Hematopoietic multipotent progenitor cell (in vitro differentiated cells): ENCODE measurements at places on chromosomes 16 and 17.
A peak's percentile ranks its signal among the peaks of the same experiment; 100 is the strongest.

DNA sequence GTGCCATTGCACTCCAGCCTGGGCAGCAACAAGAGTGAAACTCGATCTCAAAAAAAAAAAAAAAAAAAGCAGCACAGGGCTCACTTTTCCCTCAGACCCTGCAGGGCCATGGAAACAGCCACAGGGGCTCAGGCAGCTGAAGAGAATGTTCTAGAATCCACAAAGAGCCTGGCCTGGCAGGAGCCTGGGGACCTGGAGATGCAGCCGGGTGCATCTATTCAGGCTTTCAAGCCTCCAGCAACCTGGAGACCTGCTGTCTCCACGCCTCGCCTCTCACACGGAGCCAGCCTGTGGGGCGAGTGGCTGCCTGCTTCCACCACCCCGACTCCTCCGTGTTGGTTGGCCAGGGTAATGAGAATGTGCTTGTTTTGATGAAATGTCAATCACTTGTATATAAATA is 44.0 kb upstream of the MEAK7 start:
- no peak for DNase-seq

DNA sequence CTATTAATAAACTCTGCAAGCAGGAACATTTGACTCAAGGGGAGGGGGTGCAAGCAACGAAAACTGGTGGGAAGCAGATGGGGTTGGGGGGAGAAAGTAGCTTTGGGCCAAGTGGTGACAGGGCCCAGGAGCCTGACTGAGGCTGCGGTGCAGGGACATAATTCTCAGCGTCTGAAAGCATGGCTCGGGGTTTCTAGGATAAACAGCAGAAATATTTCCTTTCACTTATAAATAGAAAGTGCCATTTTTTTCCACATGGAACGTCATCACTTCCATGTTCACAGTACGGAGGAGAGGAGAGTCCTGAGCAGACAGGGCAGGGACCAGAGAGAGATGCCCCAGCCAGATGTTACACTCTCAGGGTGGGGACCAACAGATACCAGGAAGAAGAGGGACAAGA is 197.1 kb downstream of the ZFHX3 start:
- no peak for DNase-seq

DNA sequence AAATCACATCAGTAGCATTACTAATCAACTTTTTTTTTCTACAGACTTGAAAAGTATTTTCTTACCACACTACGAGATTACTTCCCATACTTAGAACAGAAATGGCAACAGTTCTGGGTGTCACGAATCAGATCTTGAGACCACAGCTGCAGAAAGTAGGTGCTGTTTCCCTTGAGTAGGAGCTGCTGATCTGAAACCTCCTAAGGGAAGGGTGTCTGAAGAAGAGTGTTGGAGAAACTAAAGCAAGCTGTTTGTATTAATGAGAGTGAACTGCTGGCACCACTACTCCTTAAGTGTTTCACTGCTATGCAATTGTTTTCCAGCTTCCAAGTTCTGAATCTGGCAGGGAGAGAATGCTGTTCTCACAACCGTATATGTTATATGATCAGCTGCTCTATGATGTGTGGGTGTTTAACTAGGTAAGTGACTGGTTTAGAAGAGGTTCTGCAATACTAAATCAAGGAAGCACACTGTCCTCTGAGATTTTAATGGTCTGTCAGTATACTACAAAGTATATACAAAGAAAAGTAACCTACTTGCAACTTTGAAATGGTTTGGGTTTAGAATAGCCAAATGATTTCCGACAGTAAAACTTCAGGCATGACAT is 3.3 kb downstream of the ZNF652 start:
- DNase-seq: no peak

GRCh38 chr16:85149776-85150175 is 37.5 kb upstream of the CIBAR2 start:
- no peak for DNase-seq

GRCh38 chr17:79090443-79091225 is 16.0 kb downstream of the ENGASE start:
- DNase-seq: no peak

GRCh38 chr17:53924530-53925455 is 102.1 kb downstream of the KIF2B start:
- DNase-seq: no peak

GRCh38 chr16:2827831-2828520 is 2.1 kb upstream of the ZG16B start:
- DNase-seq: no peak

GRCh38 chr17:76014100-76014924 is 12.8 kb downstream of the EVPL start:
- peak; percentile 82 for DNase-seq

DNA sequence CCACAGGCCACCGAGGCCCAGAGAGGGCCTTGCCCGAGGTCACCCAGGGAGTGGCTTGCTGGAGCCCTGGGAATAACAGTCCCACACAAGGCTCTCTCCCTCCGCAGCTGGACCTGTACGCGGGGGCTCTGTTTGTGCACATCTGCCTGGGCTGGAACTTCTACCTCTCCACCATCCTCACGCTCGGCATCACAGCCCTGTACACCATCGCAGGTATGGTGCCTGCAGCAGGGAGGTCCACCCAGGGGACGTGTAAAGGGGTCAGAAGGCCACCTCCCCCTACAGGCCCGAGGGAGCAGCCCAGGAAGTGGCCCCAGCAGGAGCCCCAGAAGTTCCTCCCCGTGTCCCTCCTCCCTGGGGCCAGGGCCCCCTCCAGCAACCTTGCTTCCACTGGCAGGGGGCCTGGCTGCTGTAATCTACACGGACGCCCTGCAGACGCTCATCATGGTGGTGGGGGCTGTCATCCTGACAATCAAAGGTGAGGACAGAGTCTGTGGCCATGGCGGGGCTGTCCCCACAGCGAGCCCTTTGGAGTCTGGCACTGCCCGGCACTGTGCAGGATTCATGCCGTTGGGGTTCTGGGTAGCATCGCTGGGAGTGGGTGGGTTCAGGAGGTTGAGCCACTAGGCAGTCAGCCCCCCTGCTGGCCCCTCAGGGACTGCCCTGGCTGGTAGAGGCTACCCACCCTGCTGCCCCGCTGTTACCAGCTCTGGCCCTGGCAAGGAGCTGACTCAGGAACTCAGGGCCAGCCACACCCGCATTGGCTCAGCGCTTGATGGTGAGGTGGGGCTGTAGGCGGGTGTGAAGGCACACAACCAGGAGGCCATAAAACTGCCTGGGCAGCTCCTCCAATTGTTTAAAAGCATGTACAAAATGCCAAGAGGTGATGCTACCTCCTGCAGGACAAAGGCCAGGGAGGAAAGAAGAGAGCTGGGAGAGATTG is 17.3 kb downstream of the SLC5A10 start:
- DNase-seq: no peak

DNA sequence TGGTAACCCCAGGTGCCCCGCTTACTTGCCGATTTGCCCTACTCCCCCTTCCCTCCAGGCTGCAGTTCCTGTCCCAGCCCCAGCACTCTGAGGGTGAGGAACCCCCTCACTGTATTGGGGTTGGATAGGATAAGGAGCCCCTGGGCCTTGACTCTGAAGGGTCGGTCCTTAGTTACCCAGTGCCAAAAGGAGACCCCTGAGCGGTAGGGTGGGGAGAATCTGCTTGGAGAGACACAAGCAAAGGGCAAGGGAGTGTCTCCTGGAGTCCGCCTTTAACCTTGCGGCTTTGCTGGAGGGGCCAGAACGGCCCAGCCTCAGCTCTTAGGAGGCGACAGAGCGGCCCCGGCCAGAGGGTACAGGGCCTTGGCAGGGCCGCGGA is 13.0 kb downstream of the CARD14 start:
- DNase-seq: no peak

GRCh38 chr16:31537362-31538242 is 9.9 kb downstream of the AHSP start:
- no peak for DNase-seq

DNA sequence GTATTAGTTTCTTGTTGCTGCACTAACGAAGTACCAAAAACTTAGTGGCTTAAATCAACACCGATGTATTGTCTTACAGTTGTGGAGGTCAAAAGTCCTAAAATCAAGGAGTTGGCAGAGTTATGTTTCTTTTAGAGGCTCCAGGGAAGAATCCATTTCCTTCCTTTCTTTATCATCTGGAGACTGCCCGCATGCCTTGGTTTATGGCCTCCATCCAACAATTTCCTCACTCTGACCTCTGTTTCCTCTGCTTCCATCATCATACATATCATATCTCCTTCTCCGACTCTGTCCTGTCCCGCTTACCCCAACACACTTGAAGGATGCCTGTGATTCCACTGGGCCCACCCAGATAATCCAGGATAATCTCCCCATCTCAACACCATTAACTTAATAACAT is 627.8 kb downstream of the KCNJ2 start:
- no peak for DNase-seq

DNA sequence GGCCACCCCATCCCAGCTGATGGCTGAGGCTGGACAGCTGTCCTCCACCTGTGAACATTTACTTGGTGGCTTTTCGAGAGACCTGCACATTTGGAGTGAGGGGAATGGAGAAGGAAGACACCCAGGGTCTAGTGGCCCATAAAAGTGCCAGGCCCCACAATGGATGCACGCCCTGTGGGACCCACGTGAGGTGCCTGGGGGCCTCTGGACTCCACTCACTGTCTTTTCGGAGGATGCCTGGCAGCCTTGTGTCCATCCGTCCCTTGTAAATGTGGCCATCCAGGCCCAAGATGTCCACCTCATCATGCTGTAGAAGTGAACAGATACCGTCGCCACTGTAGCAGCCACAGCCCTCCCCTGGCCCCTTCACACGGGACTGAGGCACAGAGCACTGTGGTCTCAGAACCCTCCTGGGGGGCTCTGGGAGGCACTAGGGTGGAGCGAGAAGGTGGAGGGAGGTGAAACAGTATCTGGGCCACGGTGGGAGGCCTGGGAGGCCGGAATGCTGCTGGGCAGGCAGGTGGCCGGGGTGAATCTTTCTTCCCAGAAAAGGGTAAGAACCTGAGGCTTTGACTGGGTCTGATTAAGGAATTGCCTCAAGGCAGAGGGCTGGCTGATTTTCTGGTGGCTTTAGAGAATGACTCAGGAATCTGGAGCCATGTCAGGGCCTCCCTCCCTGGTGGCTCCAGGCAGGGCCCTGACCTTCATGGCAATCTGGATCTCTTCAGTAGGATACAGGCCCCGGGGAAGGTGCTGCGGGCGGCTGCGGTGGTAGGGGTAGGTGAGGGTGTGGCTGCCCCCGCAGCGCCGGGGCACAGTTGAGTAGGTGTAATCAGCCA is 11.5 kb downstream of the UBALD2 start:
- DNase-seq: no peak

DNA sequence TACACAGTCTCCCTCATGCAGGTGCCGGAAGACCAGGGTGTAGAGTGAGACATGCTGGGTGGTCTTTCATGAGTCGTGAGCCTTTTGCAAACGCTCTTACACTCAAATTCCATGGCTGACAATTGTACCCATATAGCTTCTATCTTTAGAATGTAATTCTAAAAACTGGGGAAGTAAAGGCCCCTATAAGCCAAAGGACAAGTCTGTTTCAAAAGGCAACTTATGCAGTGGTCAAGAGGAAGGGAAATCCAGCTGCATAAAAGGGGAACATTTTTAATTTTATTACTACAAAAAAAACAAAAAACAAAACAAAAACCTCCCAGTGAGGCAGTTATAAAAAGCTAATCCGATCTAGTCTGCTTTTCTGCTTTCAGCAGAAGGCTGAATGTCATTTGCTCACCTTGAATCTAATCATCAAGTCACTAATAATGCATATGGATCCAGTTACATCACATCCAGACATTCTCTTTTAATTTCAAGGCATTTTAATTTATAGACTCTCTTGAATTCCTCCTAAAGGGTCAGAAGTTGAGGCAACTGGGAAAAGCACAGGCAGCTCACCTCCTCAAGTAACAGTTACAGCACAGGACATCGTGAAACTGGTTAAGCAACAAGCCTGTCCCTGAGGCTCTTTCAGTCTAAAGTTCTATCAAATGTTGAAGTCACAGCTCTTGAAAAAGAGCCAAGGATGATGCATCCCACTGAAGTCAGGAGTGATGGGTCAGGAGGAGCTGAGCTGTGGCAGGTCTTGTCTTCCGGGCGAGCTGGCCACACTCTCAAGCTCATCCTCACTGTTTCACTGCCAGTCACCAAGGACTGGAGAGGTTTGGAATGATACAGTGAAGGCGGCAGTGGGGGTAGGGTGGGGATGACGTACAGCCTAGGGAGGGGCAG is 99.7 kb downstream of the VPS53 start:
- no peak for DNase-seq

- DNase-seq: no peak
Measured at GRCh38 chr17:67575325-67575724, 142.4 kb upstream of the NOL11 start.

DNA sequence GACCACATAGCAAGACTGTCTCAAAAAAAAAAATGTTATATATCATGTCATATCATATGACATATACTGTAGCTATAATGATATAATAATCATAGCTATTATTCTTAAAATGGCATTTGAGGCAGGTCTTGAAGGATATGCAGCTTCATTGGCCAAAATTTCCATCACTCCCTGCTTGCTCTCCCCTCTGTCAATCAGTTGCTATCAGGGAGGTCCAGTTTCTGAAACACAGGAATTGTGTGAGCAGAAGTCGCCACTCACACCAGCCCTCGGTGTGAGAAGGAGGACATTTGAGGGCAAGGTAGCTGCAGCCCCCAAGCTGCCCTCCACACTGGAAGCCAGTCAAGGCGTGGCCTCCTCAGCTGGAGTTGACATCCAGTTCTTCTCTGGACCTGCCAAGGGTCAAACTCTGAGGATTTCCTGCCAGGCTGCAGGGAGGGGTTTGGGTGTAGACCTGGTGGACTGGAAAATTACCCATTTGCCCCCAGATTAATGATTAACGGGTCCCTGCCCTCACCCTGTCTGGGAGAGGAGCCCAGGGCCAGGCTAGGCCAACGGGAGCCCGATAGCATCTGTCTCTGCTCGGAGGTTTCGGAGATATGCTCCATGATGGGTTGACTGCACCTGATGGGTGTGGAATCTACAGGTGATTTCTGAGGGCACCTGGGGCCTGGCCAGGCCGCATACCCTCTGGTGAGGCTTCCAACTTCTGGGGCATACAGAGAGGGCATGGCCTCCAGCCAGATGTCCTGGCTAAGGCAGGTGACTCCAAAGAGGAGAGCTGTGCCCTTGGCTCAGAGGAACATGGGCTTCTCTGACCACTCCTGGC is 18.8 kb downstream of the WNT9B start:
- no peak for DNase-seq

GRCh38 chr16:64305663-64306062 is 816.2 kb downstream of the CDH11 start:
- no peak for DNase-seq

DNA sequence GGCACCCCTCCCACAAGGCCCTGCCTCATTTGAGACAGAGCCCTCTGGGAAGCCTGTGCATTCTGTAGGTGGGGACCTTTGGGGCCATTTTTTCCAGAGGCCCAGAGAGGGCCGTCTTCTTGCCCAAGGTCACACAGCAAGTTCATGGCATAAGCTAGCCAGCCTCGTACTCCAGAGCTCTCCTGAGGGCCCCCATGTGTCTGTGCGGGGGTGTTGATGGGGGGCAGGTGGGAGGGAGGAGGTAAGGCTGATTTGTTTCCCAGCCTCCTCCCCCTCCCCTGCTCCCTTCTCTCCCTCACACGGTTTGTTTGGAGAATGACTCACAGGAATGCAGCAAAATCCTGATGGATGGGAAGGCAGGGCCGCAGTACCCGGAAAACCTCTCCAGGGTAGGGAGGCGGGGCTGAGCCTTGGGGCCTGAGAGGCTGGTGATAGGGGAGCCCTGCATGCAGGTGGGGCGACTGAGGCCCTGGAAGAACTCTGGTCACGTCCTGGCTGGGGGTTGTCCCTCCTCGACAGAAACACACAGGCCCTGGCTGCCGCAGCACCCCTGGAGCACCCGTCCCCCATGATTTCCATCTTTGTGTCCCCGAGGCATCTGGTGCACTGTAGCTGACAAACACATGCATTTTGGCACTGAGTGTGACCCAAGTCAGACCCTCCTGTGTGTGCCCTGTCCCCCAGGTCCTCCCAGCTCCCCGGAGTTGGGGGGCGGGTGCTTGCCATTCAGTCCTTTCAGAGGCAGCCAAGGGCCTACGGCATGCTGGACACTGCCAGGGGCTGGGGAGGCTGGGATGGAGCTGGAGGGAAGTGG is 29.7 kb downstream of the RAI1 start:
- no peak for DNase-seq
